SK-N-MC (cell line): ENCODE measurements at places on chromosomes 11 and 22.

- DNase-seq, result no peak
These were observed 13.3 kb downstream of the RTN3 start for GRCh38 chr11:63694596-63694995.

DNA sequence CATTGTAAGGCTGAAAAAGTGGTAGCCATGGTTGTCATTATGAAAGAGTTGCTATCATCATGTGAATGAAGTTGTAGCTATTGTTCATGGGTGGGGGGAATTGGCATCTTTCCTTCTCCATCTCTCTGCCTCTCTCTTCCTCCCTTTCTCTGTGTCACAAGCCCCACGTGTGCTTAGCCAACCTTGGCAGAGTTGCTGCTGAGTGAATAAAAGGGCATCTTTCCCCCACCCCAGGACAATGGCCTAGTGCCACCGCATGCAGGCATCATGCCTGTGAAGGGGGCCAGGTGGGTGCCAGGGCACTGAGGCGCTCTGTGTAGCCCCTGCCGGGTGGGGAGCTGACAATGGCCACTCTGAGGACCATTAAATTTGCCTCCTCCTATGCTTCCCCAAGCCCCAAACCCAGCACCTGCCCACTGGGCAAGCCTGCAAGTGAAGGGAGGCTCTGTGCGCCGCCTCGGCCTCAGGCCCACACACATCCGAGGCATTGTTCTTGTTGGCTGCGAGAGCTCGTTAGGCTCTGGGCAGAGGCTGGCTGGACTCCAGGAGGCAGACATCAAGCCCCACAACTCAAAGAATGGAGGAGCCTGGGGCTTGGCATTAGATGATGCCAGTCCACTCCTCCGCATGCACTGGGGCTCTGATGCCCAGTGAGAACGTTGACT, 103.9 kb downstream of the SEZ6L start:
- no peak for DNase-seq

GRCh38 chr22:19892925-19893324, 38.3 kb upstream of the GNB1L start:
- DNase-seq, result no peak

- no peak for DNase-seq
These were observed 30.3 kb downstream of the VSIG10L2 start for GRCh38 chr11:125976156-125976555.

DNA sequence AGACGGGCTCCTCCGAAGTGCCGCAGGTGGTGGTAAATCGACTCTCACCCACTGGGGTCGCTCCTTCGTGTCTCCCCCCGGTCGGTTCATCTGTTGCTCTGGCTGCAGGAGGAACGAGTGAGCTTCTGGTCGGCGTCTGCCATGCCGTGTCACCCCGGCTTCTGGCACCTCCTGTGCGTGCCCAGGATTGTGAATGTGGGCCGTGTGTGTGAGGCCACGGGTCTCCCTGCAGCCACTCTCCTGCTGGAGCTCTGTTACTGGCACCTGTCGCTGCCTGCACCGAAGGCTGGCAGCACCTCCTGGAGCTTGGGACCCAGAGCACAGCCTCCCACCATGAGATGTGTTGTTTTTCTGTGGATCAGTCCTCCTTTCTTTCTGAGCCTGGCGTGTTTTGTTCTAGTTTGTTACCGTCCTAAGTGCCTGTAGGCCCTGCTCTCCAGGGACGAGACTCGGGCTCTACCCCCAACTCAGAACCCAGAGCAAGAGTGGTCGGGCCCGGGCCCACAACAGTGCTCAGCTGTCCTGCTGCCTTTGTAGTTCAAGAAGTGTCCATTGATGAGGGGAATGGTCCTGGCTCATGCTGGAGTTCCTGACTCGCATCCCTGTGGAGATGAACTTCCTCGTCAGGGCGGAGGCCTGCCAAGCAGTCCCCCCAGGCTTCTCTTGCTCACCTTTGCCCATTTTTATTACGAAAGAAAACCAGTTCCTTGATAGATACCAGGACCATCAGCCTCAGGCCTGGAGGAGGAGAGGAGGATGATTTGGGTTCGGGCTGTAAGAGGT, 66.6 kb downstream of the MED15 start:
- DNase-seq, result no peak

- no peak for DNase-seq
These were observed 42.5 kb upstream of the DEUP1 start for GRCh38 chr11:93288079-93288478.

DNA sequence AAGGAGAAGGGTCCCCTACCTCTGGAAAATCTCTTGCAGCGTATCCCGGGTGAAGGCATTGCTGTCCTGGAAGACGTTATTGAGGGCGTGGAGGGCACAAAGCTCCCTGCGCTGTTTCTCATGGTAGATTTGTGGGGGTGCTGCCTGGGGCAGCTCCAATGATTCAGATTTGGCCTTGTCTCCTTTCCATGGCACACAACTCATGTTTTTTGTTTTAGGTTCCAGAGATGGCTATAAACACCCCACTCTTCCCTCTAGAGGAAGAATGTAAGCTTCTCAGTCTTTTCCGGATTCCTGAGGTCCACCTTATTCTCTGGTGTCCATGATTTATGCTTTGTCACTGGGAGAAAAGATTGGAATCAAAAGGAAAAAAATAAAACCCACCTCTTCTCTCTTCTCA, 959 bp downstream of the JOSD1 start:
- no peak for DNase-seq

GRCh38 chr11:14253421-14253820, 105.6 kb downstream of the RRAS2 start:
- DNase-seq, result no peak

GRCh38 chr11:103486604-103487003, 377.4 kb downstream of the DYNC2H1 start:
- DNase-seq, result no peak

DNA sequence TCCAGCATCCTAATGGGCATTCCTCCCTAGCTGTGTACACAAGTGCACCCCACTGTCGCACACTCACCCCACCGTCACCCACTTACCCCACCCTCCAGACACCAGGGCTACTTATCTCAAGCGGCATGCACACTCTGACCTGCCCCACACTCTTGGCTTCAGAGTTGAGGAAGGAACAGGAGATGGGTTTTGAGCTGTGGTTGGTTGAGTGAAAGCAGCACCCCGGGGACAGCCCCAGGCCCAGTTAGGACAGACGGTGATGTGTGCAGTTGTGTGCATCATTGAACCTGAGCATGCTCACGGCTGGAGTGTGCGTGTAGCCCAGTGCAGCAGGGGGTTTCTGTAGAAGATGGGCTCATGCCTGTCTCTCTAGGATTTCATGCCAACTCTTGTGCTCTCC, 32.5 kb downstream of the AHNAK start:
- no peak for DNase-seq

GRCh38 chr11:13765886-13766285, 97.4 kb downstream of the FAR1 start:
- no peak for DNase-seq

GRCh38 chr11:47857892-47858543, 9.9 kb upstream of the NUP160 start:
- no peak for DNase-seq
